ENCODE measurements at places on chromosomes 12 and 14. TPM values are rescaled to one million over a fixed set of nuclear protein-coding genes. Genes with fewer than 3 reads are reported as not detected.

ATL1 gene
- total RNA-seq: 3.2 TPM

KRT83 gene
- total RNA-seq: 14.5 TPM

KLRK1 gene
- total RNA-seq: 2.3 TPM

BEST3 gene
- total RNA-seq: 0.56 TPM

DAO gene
- not detected for total RNA-seq

IQSEC3 gene
- total RNA-seq: not detected

TAC3 gene
- total RNA-seq: not detected

AMHR2 gene
- total RNA-seq: not detected

BMP4 gene
- total RNA-seq: 0.28 TPM

ERBB3 gene
- total RNA-seq: 3.7 TPM

KERA gene
- total RNA-seq: not detected

ACSS3 gene
- not detected for total RNA-seq

RAD9B gene
- total RNA-seq: 1.0 TPM

C12orf54 gene
- 1.9 TPM for total RNA-seq

ORMDL2 gene
- 54.6 TPM for total RNA-seq

GPR162 gene
- not detected for total RNA-seq

ACOT4 gene
- total RNA-seq: not detected
